Myocyte (in vitro differentiated cells): ENCODE measurements at places on chromosomes 4 and X. TPM values are rescaled to one million over a fixed set of nuclear protein-coding genes. Genes with fewer than 3 reads are reported as not detected.

CASP3 gene
- total RNA-seq = 106 and 122 TPM in 2 replicates

HSFX3 gene
- total RNA-seq = 0.32 TPM in 1 of 2 replicates, not detected in the other

FAM53A gene
- 10.9 and 26.7 TPM in 2 replicates for total RNA-seq

PASD1 gene
- not detected in 2 replicates for total RNA-seq

CFAP99 gene
- not detected in 2 replicates for total RNA-seq

LRP2BP gene
- total RNA-seq = 1.3 and 1.6 TPM in 2 replicates

USP17L21 gene
- not detected in 2 replicates for total RNA-seq

ANAPC10 gene
- total RNA-seq = 20.3 and 26.6 TPM in 2 replicates

TDO2 gene
- total RNA-seq = 0.99 and 3.1 TPM in 2 replicates

LRRC66 gene
- total RNA-seq = 0.94 and 2.2 TPM in 2 replicates

ENPP6 gene
- not detected in 2 replicates for total RNA-seq

GYPA gene
- total RNA-seq = not detected in 2 replicates

FAM199X gene
- total RNA-seq = 29.1 and 39.1 TPM in 2 replicates

UBA6 gene
- total RNA-seq = 80.1 and 140 TPM in 2 replicates

KLF8 gene
- 1.9 and 2.0 TPM in 2 replicates for total RNA-seq

NMU gene
- not detected in 2 replicates for total RNA-seq

MAP9 gene
- 1.2 and 1.7 TPM in 2 replicates for total RNA-seq

RS1 gene
- total RNA-seq = not detected in 2 replicates

MAGEA8 gene
- not detected in 2 replicates for total RNA-seq

BTK gene
- total RNA-seq = not detected in 2 replicates

DGAT2L6 gene
- not detected in 2 replicates for total RNA-seq

MAN2B2 gene
- 15.2 and 20.5 TPM in 2 replicates for total RNA-seq

TLR6 gene
- 2.4 and 3.5 TPM in 2 replicates for total RNA-seq

AMTN gene
- total RNA-seq = not detected in 2 replicates

PLP2 gene
- total RNA-seq = 48.7 and 68.3 TPM in 2 replicates

ARAP2 gene
- not detected in 2 replicates for total RNA-seq

DUX4 gene
- total RNA-seq = not detected in 2 replicates

CT45A5 gene
- not detected in 2 replicates for total RNA-seq

SLC10A6 gene
- total RNA-seq = not detected in 2 replicates

RAB41 gene
- not detected in 2 replicates for total RNA-seq

GPR82 gene
- total RNA-seq = not detected in 2 replicates

GRIA3 gene
- not detected in 2 replicates for total RNA-seq

RAI2 gene
- 0.35 and 0.42 TPM in 2 replicates for total RNA-seq

CPLX1 gene
- total RNA-seq = 0.57 and 1.2 TPM in 2 replicates

TFE3 gene
- total RNA-seq = 36.9 and 39.6 TPM in 2 replicates

PGAM4 gene
- total RNA-seq = not detected in 2 replicates

RAB28 gene
- total RNA-seq = 15.0 and 22.9 TPM in 2 replicates

TBC1D19 gene
- 60.7 and 69.9 TPM in 2 replicates for total RNA-seq

SCOC gene
- 59.0 and 60.7 TPM in 2 replicates for total RNA-seq

TCEAL8 gene
- total RNA-seq = 119 and 141 TPM in 2 replicates
